Activated T-helper 1 cell treated with Interleukin-2 at 50 U/mL for 16 hours (primary cell): ENCODE measurements at places on chromosomes 1 and 21.
A peak's percentile ranks its signal among the peaks of the same experiment; 100 is the strongest.

- no peak for DNase-seq
Observed at GRCh38 chr1:11214698-11215380, 25.7 kb downstream of the ANGPTL7 start.

- peak; percentile 13 for DNase-seq
Observed at GRCh38 chr1:2091611-2092604, 41.7 kb downstream of the PRKCZ start.

GRCh38 chr1:27099135-27099586, 55.8 kb downstream of the SLC9A1 start:
- no peak for DNase-seq

- DNase-seq, result no peak
Observed at GRCh38 chr1:234836045-234836681, 226.2 kb upstream of the IRF2BP2 start.

DNA sequence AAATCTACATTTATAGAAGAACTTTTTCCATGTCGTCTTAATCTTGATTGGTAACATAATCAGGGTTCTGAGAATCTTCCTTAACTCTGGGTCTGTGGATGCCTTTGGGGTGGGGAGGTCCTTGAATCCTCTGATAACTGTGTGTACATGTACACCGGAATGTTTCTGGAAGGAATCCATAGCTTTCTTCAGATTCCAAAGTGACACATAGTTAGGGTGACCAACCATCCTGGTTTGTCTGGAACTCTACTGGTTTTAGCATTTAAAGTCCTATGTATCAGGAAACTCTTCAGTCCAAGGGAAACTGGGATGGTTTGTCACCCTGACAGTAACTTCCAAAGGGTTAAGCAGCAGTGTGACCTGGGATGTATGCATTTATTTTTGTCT, 16.8 kb downstream of the STRIP1 start:
- DNase-seq, result no peak

- DNase-seq, result no peak
Observed at GRCh38 chr21:27571706-27572105, 604.8 kb upstream of the ADAMTS5 start.
